WTC11 (cell line): ENCODE measurements at places on chromosomes 3 and 15.

- DNase-seq, result no peak
These were observed 103.7 kb downstream of the RPLP1 start for GRCh38 chr15:69556344-69556743.

DNA sequence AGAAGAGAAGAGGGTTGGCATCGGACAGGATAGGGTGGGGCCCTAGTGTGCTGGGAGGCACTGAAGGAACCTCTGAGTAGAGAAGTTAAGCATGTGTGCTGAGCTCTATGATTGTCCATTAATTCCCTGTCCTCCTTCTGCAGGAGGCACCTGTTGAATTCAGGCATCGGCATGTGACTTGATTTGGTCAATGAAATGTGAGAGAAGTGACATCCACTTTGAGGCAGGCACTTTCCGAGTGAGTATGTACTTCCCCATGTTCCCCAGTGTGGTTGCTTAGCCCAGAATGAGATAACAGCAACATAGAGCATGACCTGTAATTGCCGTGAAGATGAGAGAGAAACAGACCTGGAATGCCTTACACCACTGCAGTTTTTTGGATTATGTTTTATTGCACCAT lies 224.8 kb downstream of the RPLP1 start:
- DNase-seq, result no peak

DNA sequence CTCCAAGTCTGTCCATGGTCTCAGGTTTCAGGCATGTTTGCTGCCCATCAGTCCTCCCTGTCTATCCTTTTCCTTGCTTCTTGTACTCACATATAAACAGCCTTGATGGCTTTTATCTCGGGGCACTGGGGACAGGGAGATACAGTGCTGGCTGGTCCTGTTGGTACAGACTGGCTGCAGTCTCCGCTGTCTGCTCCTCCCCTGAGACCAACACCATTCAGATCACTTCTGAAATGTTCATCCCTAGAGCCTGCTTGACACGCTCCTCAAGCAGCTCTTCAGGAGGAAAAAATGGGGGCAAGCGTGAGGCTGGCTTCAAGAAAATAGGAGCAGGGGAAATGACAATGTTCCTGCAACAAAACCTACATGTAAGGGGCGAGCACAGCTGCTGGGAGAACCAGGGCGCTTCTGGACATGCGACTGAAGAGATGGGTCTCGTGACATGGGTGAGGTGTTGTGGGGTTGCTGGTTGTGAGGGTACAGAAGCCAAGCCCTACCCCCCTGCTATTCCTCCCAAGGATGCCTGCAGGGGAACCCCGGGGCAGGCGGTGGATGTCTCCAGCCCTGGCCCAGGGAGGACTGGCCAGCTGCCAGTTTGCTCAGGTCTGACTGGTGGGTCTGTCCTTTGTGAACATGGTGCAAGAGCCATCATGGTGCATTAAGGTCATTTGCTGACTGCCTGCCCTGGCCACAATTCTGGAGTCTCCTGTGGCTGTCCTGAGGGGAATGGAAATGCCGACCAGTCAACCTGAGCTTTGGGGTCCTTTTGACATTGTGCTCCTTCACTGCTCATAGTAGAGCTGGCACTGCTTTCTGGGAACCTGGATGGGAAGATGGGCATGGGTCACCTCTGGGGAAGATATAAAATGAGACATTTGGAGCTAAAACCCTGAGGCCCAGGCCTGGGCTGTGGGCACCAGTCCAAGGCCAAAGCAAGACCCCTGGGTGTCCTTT lies 40.1 kb downstream of the KY start:
- no peak for DNase-seq

DNA sequence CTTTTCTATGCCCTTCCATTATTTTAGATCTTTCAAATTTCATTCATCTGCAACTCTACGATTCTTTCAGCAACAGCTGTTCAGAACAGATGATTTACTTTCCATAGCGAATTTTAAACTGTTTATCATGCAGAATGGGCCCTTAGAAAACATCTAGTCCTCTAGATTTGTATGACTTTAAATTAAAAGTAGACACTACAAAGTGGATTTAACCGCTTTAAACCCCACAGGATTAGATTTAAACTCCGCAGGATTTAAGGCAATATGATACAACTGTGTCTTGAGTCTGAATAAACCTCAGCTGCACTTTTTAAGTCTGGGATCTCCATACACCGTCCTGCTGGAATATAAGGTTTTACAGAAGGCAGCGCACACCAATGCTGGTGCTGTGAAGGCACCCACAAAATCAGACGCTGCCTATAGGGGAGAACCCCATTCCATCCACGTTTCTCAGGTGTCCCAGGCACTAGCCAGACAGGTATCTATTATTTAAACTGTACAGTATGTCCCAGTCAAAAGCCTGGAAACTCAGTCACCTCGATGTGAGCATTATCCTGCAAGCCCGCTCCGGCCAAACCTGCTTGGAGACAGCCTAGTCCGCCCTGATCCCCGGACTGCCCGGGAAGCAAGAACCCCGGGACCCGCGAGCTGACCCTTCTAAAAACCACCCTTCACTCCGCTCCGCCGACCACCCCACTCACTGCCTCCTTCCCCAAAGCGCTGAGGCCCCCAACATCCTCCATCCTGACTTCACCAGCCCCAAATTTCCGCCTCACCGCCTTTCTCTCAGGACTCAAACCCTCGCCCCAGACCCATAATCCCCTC lies 768 bp downstream of the ANO10 start:
- no peak for DNase-seq

DNA sequence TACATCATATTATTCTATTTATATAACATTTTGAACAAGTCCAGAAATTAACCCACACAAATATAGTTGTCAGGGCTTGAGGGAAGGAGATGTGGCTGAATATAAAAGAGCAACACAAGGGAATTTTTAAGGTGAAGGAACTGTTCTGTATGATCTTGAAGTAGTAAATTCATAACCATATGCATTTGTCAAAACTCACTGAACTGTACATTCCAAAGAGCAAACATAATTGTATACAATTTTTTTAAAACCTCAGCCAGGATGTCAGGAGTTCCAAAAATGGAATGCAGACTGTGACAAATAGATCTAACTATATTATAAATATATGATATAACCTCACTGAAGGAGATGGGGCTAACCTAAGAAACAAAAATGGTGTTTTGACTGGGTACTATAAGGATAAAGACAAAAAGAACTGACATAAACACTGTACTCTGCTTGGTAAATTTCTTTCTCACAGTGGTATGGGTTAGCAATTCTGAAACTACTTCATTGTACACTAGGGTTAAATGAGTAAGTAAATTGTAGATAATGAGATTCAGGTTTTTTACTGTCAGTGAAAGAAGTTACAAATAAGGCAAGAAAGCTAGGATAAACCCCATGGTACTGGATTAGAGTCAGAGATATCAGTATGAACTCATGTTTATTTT lies 14.4 kb downstream of the GOLGB1 start:
- no peak for DNase-seq

GRCh38 chr3:101521211-101521701 lies 8.2 kb upstream of the SENP7 start:
- no peak for DNase-seq

GRCh38 chr3:52289338-52289746 lies 1.7 kb downstream of the GLYCTK start:
- no peak for DNase-seq

- no peak for DNase-seq
These were observed 34.1 kb upstream of the SMAD3 start for GRCh38 chr15:67031331-67031730.

DNA sequence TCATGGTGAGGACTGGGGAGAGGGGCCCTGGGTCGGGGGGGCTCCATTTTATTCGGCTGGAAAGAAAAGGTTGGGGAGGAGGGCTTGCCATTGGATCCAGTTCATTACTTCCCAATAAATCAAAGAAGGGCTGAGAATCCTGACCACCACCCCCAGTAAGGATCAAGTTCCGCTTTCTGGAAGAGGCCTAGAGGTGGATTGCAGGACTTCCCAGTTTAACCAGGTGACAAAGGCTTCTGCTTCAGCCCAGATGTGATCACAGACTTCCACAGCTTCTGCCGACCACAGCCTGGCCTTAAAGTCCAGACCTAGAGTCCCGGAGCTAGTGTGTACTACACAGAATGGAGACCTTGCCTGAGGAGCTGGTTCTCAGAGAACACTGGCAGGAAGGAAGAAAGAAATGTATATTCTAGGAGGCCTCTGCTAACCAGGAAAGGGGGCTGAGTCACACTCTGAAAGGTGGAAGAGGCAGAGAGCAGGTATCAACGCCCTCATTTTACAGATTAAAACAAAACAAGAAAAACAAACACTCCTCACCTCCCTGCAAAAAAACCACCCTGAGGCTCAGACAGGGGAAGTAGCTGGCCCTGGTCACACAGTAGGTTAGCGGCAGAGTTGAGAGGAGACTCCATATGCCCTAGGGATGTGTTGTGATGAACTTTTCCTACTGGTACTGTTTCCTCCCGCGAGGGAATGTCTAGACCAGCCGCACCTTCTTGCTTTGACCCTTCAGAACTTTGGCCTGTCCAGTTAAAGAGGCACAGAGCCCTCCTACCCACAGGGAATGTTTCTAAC lies 1.1 kb upstream of the CEMIP start:
- no peak for DNase-seq

DNA sequence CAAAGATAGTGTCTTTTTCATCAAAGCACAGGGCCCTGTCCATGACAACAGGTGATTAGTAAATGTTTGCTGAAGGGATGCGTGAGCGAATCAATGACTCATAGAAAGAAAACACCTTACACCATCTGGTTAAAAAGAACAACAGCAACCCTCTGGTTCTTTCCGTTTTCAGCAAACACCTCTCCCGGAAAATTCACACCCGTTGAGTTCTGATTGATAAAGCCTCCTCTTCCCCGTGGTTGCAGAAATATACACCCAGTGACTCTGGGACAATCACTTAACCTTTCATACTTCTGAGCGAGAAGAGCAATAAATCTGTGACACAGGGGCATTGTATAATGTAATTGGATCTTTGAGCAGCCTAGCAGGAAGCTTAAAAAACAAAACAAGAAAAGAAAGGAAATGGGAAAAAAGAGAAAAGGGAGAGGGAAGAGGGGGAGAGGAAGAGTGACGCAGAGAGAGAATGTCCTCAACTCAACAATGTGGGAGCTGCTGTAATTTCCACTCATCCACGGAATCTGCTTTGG lies 37.6 kb downstream of the ADAMTS9 start:
- DNase-seq, result no peak

DNA sequence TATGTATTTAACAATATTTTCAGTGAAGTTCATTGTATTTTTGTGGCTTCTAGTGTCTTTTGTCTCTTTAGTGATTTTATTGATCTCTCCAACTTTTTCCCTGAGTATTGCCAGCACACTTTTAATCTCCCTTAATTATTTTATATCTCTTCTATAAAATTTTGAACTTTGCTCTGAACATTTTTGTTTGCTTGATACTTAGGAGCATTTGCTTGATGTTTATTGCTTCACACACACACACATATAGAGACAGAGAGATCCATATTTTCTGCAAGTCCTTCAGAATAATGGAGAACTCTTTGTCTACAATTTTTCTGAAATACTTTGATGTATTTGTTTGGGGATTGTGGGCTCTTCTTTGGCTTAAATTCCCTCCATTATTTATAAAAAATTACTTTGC lies 213.8 kb downstream of the SLC9A9 start:
- DNase-seq, result no peak

- DNase-seq, result no peak
These were observed 321.9 kb upstream of the RASGRP1 start for GRCh38 chr15:38886315-38887163.

DNA sequence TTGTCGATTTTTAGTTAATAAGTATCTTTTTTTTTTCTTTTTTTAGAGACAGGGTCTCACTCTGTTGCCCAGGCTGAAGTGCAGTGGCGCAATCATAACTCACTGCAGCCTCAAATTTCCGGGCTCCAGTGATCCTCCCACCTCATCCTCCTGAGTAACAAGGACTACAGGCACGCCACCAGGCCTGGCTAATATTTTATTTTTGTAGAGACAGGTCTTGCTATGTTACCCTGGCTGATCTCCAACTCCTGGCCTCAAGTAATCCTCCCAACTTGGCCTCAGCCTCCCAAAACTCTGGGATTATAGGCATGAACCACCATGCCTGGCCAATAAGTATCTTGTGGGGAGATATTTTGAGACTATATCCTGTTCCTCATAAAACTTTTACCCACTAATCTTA lies 29.4 kb upstream of the ARID3B start:
- DNase-seq, result no peak

DNA sequence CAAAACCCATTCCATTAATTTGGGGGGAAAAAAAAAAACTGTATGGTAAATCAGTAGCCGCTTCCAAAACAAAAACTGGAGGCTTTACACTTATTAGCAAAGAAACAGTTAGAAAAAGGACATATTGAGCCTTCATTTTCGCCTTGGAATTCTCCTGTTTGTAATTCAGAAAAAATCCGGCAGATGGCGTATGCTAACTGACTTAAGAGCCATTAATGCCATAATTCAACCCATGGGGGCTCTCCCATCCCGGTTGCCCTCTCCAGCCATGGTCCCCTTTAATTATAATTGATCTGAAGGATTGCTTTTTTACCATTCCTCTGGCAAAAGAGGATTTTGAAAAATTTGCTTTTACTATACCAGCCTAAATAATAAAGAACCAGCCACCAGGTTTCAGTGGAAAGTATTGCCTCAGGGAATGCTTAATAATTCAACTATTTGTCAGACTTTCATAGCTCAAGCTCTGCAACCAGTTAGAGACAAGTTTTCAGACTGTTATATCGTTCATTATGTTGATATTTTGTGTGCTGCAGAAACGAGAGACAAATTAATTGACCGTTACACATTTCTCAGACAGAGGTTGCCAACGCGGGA lies 9.4 kb upstream of the RPL24 start:
- no peak for DNase-seq

GRCh38 chr15:79329171-79329611 lies 18.3 kb downstream of the TMED3 start:
- no peak for DNase-seq

DNA sequence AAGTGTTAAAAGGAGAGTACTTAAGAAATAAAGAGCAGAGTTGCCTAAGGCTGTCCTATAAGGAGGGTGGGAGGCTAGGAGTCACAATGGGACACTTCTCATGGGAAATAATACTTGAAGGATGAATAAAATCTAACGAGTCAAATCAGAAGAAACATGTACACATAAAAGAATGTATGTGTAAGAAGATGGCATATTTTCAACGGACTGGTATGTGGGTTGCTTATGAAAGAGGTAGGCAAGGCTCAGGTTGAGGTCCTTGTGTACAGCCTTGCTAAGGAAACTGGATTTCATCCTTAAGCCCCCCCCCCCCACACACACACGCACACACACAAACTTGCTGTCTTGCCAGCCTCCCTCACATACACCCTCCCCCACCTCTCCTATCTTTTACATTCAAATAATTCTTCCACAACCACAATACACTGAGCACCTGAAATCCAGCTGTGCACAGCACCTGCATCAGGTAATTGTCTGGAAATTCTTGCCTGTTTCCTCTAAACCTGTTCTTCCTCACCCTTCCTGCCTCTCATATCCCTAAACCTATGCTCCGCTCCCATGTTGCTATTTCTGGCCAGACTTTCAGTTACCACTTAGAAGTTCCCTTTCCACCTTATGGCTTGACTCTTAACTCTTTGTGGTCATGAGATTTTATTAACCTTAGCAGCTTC lies 79.2 kb downstream of the FMN1 start:
- no peak for DNase-seq
